ENCODE measurements at places on chromosomes 1 and 21.

- DNase-seq: peak; percentile 81
These were observed 912 bp upstream of the PKNOX1 start for GRCh38 chr21:42973309-42973990.

- DNase-seq: no peak
These were observed 145.0 kb downstream of the RASAL2 start for GRCh38 chr1:178238722-178239510.

DNA sequence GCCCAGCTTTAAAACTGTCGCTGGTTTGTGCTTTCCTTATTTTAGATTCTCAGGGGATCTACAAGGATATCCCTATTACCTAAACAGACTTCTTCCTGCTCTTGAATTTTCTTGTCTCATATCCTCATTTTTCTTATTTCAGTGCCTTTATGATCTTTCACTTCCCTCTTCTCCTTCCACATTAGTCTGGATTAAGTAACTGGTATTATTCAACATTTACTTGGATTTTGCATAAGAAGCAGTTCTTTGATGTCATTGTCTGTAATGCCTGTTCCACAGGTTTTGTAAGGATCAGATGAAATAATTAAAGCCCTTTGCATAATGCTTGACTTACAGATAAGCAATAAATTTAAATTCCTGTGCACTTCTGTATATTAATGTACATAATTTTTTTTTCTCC is 26.5 kb downstream of the CXADR start:
- no peak for DNase-seq

GRCh38 chr1:155396874-155397476 is 76.3 kb downstream of the RUSC1 start:
- DNase-seq: peak; percentile 50

GRCh38 chr1:113244112-113244820 is 146.0 kb upstream of the MAGI3 start:
- DNase-seq: no peak

GRCh38 chr1:171109966-171110365 is 19.3 kb downstream of the FMO3 start:
- no peak for DNase-seq

DNA sequence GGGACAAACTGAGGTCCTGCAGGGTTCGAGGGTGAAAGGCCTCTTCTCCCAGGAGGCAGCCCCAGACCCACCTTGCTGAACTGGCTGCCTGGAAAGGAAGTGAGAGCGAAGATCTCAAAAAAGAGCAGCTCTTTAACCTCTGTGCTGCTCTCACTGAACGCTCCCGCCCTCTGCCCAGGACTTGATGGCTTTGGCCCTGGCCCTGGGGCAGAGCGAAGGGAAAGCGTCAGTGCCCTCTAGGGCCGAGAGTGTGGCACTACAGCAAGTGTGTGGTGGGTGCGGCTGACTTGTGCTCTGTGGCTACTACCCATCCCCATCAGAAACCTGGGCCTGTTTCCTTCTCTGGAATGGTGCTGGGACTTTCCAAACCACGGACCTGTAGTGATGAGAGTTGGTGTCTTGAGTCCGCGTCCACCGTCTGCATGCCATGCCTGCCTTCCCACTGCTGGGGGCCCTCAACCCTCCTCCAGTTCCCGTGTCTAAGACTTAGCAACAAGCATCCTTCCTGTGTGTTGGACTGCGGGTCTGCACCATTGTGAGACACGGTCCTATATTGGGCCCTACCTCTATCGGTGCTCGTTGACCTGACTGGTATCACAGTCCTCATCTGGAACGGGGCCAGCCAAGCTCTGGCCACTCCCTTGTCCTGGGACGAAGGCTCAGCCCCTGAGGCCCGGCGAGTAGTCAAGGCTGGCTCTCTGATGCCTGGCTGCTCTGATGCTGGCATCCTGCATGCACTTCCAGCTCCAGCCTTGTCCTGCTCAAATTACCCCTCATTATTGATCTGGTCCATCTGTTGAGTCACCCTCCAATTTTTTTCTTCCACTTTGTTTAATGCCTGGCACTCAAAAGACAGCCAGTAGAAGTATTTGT is 180.3 kb downstream of the DISC1 start:
- peak; percentile 85 for DNase-seq

DNA sequence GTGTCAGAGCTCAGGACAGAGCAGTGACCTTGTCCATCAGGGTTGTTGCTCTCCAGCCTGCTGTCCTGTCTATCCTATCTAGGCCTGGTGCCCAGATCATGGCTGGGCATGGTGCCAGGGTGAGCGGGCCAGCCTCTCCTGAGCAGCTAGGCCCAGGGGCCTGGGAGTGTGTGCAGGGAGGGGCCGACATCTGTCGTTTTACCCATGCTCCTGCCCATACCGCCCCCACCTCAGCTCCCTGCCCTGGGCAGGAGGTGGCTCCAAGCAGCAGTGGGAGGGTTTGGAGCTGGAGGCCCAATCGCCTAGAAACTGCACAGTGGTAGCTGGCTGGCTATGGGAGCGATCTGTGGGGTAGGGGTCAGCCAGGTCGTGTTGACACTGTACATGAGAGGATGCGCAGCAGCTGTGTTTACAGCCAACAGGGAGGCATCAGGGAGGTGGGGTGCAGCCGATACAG is 6.5 kb downstream of the INSRR start:
- peak; percentile 88 for DNase-seq

- no peak for DNase-seq
These were observed 175.3 kb downstream of the USH2A start for GRCh38 chr1:216247937-216248336.

- DNase-seq: no peak
These were observed 30.1 kb upstream of the EPS15 start for GRCh38 chr1:51549016-51549619.

DNA sequence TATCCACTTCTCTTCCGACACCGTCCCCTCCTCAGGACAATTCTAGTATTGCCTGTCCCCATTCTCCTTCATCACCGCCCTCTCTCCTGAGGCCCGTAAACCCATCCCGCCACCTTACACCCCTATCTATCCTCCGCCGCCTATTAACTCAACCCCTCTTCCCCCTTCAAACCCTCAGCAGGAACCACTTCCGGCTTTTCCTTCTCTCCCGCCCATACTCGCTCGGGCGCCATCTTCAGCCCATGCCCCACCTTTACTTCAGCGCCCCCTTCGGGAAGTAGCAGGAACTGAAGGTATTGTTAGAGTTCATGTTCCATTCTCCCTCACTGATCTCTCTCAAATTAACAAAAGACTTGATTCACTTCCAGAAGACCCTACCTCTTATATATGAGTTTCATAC is 31.6 kb downstream of the VN1R5 start:
- no peak for DNase-seq

GRCh38 chr1:224565611-224566406 is 50.3 kb upstream of the CNIH3 start:
- no peak for DNase-seq

- no peak for DNase-seq
These were observed 14.6 kb upstream of the PRMT2 start for GRCh38 chr21:46620846-46621245.

DNA sequence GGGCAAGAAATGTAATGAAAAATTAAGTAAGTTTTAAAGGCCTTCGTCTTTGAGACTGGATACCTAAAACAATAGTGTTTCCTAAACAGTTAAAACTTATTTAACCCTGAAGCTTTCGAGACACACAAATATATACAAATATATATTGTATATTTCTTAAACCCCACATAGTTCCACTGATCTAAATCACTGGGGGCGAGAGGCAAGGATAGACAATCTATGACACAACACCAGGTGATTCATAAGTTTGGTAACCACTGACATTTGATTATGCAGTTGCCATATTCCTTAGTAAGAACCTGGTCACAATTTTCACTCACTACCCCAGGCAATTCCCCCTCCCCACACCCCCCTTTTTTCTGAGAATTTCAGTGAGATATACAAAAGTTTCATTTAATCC is 55.3 kb upstream of the BOLA1 start:
- DNase-seq: no peak

DNA sequence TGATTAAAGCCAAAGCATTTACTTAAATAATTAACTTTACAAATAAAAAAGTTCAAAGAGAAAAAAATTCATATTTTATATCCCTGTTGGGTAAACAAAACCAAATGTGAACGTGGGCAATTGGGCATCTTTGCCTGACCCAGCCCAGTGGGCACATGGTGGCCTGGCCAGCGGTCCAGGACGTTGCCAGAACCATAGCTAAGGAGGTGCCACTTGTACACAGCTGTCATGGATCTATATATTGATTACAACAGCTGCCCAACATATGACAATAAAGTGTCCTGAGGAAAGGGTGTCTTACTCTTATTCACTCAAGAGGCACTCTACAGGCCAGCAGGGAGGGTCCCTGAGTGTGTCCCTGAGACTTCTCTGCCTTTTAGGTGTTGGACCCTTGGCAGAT is 78.5 kb downstream of the BCAR3 start:
- DNase-seq: no peak

DNA sequence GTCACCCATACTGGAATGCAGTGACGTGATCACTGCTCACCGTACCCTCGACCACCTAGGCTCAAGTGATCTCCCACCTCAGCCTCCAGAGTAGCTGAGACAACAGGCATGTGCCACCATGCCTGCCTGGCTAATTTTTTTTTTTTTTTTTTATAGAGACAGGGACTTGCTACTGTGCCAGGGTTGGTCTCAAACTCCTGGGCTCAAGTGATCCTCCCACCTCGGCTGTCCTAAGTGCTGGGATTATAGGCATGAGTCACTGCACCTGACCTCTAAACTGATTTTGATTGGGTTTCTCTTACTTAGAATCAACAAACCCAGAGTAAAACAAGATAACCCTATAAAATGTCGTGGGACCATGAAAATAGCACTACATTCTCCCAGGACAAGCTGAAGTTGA is 112.0 kb downstream of the UBE2U start:
- DNase-seq: no peak

GRCh38 chr1:15141935-15142539 is 11.5 kb upstream of the TMEM51 start:
- DNase-seq: no peak

GRCh38 chr1:24904731-24905354 is 25.2 kb downstream of the RUNX3 start:
- DNase-seq: peak; percentile 36

- DNase-seq: peak; percentile 55
These were observed 10.0 kb downstream of the PLA2G2D start for GRCh38 chr1:20109223-20109856.

- no peak for DNase-seq
These were observed 3.3 kb upstream of the HAPLN2 start for GRCh38 chr1:156615946-156616345.

DNA sequence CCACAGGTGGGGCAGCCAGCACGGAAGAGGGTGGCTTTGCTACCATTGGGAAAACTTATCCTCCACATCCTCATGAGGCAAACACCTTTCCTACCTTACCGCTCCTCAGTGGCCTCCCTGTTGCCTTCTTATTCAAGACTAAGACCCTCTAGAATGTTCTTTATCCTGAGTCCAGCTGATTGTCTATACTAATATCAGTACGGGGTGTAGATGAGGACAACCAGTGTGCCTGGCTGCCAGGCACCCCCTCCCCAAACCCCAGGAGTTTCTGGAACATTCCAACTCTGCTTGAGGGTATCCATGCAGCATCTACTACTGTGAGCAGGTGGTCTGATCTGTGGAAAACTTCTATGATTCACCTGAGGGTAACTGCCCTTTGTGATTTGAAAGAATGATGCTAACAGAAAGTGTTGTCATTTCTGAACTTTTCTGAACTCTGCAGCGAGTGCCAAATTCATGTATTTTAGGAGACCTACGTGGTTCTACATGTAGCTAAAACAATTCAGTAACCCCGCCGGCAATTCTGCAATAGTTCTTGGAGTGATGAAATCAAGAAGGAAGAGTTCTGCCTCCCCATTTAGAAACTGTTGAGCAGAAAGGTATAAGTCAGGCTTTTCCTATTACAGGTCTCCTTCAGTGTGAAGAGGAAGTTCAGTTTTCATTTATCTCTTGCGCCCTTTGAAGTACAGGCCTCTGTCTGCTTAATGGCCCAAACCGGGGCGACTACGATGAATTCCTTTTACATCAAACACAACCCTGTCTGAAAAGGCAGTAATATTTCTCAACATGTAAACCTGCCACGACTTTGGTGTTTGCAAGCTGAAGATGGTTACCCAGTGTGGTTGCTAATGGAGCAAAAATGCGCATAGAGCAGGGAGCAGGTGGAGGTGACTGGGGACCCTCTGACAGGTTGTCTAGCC is 80.4 kb downstream of the RUNX1 start:
- DNase-seq: no peak

DNA sequence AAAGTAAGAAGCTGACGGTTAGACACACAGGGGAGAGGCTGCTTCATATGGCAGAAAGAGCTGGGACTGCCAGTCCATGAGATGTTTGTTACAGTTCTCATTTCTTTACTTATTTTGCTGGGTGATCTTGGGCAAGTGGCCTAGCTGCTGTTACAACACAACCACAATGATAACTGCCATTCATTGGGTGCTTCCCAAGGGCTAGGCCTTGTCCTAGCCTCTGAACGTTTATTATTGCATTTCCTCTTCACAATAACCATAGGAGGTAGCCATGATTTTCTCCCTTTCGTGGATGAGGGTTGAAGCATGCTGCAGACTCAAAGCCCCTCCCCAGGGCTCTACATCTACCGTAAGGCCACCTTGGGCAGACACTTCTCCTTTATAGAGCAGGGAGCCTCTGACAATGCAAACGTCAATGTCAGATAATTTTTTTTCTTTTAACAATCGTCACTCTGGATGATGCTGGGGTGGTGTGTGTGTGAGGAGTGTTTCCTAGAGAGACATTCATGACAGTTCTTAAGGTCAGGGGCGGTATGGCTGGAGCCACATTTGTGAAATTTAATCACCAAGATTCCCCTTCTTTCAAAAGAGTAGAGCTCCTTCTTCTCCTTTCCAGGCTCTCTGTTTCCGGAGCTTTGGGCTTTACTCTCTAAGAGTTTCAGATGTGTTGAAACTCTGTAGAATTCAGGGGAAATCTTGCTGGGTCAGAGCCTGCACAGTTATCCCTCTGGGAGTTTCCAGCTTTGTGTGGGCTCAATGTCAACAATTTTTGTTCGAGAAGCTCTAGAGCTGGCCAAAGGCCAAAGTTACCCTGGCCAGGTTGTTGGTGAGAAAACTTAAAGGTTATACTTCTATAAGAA is 138.5 kb upstream of the SGIP1 start:
- no peak for DNase-seq

GRCh38 chr21:44723177-44724131 is 12.1 kb upstream of the TSPEAR start:
- peak; percentile 72 for DNase-seq

DNA sequence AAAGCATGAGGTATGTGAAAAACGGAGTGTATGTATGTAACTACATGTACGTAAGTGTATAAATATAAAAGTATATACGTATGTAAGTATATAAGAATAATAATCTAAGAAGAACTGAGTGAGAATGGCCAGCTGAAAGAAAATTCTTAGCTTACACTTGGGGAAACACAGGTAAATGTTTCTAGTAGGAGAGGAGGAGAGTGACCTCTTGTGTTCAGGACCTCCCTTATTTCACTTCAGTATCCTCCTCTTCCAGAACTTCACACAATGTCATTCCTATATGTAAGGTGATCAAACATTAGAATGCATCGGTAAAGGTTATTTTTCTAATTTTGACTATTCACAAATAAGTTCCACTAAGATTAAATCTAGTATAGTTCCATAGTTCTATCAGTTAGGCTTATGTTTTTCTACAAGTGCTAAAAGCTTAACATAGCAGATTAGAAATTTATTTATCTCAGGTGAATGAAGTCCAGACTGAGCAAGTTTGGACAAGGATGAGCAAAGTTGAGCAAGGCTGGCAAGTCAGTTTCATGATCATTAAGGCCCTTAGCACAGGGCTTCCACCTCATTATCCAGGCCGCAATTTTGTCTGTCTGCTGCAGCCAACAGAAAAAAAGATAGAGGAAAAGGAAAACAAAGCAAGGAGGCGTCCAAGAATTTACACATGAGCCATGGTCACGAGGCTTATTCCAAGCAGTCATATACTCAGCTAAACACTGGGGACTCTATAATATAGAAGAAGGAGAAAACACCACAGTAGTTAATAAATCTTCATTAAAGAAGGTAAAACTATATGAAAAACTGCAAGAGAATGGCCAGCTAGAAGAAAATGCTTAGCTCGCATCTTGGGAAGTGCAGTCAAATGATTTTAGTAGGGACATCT is 7.1 kb upstream of the MROH9 start:
- DNase-seq: no peak

All from posterior vena cava (tissue), 2 donors.